ENCODE measurements at places on chromosomes 5 and 9.

GRCh38 chr5:120516805-120517204 is 52.7 kb downstream of the PRR16 start:
- H3K36me3 ChIP-seq = no peaks in the 10 kb centered on the region
- DNase-seq = no peak
- H3K4me3 ChIP-seq = no peak overlapping the region
- H3K27me3 ChIP-seq = no peaks in the 10 kb centered on the region
- peaks cover 5% of the 10 kb centered on the region for H3K4me1 ChIP-seq
- H3K27ac ChIP-seq = no peak overlapping the region

GRCh38 chr9:8567963-8568579 is 768.5 kb upstream of the DMAC1 start:
- H3K36me3 ChIP-seq = no peaks in the 10 kb centered on the region
- DNase-seq = no peak
- no peaks in the 10 kb centered on the region for H3K4me1 ChIP-seq
- no peaks in the 10 kb centered on the region for H3K27me3 ChIP-seq
- no peak overlapping the region for H3K4me3 ChIP-seq

DNA sequence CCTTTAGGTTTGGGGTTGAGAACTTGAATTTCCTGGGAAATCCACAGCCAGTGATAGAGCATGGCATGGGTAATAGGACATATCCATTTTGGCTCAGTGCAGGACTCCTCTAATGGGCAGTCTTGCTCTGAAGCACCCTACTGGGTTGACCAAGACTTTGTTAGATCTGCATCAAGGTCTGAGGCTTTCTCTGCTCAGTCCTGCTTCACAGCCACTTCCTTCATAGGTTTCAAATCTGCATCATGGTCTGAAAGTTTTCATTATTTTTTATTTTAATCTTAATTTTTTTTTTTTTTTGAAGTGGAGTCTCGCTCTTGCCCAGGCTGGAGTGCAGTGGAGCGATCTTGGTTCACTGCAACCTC is 36.5 kb downstream of the KIF2A start:
- no peak for DNase-seq
- no peak overlapping the region for H3K4me3 ChIP-seq
- no peaks in the 10 kb centered on the region for H3K4me1 ChIP-seq
- peaks cover 11% of the 10 kb centered on the region for H3K36me3 ChIP-seq
- no peaks in the 10 kb centered on the region for H3K27me3 ChIP-seq

- H3K36me3 ChIP-seq = no peaks in the 10 kb centered on the region
- no peaks in the 10 kb centered on the region for H3K27me3 ChIP-seq
- H3K4me1 ChIP-seq = peaks cover 5% of the 10 kb centered on the region
- no peak overlapping the region for H3K27ac ChIP-seq
- no peak for DNase-seq
Measured at GRCh38 chr9:130327781-130328348, 62.3 kb downstream of the HMCN2 start.

GRCh38 chr9:135369412-135369990 is 110.1 kb upstream of the PPP1R26 start:
- DNase-seq = no peak
- H3K27ac ChIP-seq = no peak overlapping the region
- H3K4me3 ChIP-seq = no peak overlapping the region
- no peaks in the 10 kb centered on the region for H3K36me3 ChIP-seq
- H3K4me1 ChIP-seq = no peaks in the 10 kb centered on the region

- no peaks in the 10 kb centered on the region for H3K27me3 ChIP-seq
- no peaks in the 10 kb centered on the region for H3K36me3 ChIP-seq
- no peak for DNase-seq
- no peak overlapping the region for H3K27ac ChIP-seq
Measured at GRCh38 chr9:126230692-126231091, 95.9 kb upstream of the MVB12B start.

- H3K27ac ChIP-seq = no peak overlapping the region
- no peak for DNase-seq
- peaks cover 15% of the 10 kb centered on the region for H3K36me3 ChIP-seq
Measured at GRCh38 chr5:109805472-109805871, 115.7 kb downstream of the MAN2A1 start.

- no peak overlapping the region for H3K27ac ChIP-seq
- no peak overlapping the region for H3K4me3 ChIP-seq
- peaks cover 4% of the 10 kb centered on the region for H3K4me1 ChIP-seq
- no peaks in the 10 kb centered on the region for H3K36me3 ChIP-seq
Measured at GRCh38 chr9:134321946-134322741, 4.1 kb upstream of the RXRA start.

DNA sequence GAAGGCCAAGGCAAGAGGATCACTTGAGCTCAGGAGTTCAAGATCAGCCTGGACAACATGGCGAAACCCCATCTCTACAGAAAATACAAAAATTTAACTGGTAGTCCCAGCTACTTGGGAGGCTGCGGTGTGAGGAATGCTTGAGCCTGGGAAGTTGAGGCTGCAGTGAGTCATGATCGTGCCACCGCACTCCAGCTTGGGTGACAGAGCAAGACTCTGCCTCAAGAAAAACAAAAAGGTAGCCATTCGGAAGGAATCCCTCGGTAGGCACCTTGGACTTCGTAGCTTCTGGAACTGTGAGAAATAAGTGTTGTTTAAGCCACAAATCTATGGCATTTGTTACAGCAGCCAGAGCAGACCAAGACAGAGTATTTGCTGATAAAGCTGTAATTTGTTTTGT is 174.2 kb downstream of the DCP2 start:
- H3K27me3 ChIP-seq = no peaks in the 10 kb centered on the region
- H3K4me3 ChIP-seq = no peak overlapping the region

GRCh38 chr9:98185611-98186171 is 6.7 kb downstream of the CORO2A start:
- no peak overlapping the region for H3K4me3 ChIP-seq
- H3K27ac ChIP-seq = no peak overlapping the region
- no peaks in the 10 kb centered on the region for H3K27me3 ChIP-seq
- H3K36me3 ChIP-seq = no peaks in the 10 kb centered on the region

DNA sequence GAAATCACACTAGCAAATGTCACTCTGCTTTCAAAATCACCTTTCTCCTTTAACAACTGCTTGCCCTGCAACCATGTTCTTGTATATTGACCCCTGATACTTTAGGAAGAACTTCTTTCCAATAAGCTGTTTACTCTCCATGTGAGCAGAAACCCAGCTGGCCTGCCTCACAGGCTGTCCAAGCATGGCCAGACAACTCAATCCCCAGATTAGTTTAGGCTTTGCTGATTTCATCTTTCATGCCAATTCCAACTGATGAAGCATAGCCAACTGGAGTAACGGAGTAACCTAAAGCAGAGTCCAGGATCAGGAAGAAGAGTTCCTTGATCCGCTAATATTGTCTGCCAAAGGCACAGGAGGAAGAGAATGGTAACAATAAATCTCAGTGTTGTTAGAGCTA is 56.7 kb upstream of the HTR1A start:
- no peak overlapping the region for H3K27ac ChIP-seq
- peaks cover 79% of the 10 kb centered on the region for H3K27me3 ChIP-seq
- no peaks in the 10 kb centered on the region for H3K4me1 ChIP-seq
- no peak for DNase-seq
- H3K36me3 ChIP-seq = no peaks in the 10 kb centered on the region
- H3K4me3 ChIP-seq = no peak overlapping the region

- no peaks in the 10 kb centered on the region for H3K36me3 ChIP-seq
- no peak overlapping the region for H3K4me3 ChIP-seq
- no peaks in the 10 kb centered on the region for H3K27me3 ChIP-seq
- H3K27ac ChIP-seq = no peak overlapping the region
- DNase-seq = no peak
Measured at GRCh38 chr5:171660434-171660833, 125.2 kb upstream of the SMIM23 start.

DNA sequence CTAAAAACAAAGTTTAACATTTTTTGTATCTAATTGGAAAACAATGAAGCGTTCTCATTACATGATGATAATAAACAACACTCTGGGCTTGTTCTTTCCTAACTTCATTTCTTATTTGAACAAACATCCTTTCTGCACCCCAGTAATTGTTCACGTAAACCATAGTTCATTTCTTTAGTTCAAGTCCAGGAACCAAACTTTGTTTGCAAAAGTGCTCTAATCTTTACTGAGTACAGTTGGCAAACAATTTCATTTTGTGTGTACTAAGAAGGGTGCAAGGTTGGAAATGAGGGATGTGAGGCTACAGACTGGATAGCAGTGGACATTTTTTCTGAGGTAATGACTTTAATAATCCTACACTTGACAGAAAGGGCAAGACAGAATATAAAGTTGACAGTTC is 113.5 kb downstream of the NREP start:
- H3K36me3 ChIP-seq = no peaks in the 10 kb centered on the region
- no peak overlapping the region for H3K4me3 ChIP-seq
- no peak for DNase-seq
- H3K4me1 ChIP-seq = no peaks in the 10 kb centered on the region
- H3K27ac ChIP-seq = no peak overlapping the region

GRCh38 chr9:28981129-28981528 is 1407.8 kb upstream of the C9orf72 start:
- no peak for DNase-seq
- no peak overlapping the region for H3K27ac ChIP-seq
- no peaks in the 10 kb centered on the region for H3K27me3 ChIP-seq
- H3K4me1 ChIP-seq = no peaks in the 10 kb centered on the region

- H3K4me1 ChIP-seq = no peaks in the 10 kb centered on the region
- DNase-seq = peak; percentile 77
- H3K27me3 ChIP-seq = peaks cover 24% of the 10 kb centered on the region
- H3K4me3 ChIP-seq = peak overlapping the region; percentile 86
- peak overlapping the region; percentile 45 for H3K27ac ChIP-seq
Measured at GRCh38 chr5:36607114-36607571, 737 bp downstream of the SLC1A3 start.

GRCh38 chr9:69283003-69283402 is 42.0 kb upstream of the ENTREP1 start:
- peak overlapping the region; percentile 19 for H3K4me3 ChIP-seq
- H3K4me1 ChIP-seq = no peaks in the 10 kb centered on the region
- DNase-seq = no peak
- H3K27me3 ChIP-seq = no peaks in the 10 kb centered on the region

- no peak overlapping the region for H3K4me3 ChIP-seq
- H3K36me3 ChIP-seq = no peaks in the 10 kb centered on the region
- H3K27ac ChIP-seq = no peak overlapping the region
- no peak for DNase-seq
- H3K4me1 ChIP-seq = no peaks in the 10 kb centered on the region
- no peaks in the 10 kb centered on the region for H3K27me3 ChIP-seq
Measured at GRCh38 chr5:3321119-3321760, 274.4 kb upstream of the IRX1 start.

GRCh38 chr5:165127941-165128340 is 1622.5 kb downstream of the MAT2B start:
- H3K27me3 ChIP-seq = no peaks in the 10 kb centered on the region
- H3K4me1 ChIP-seq = no peaks in the 10 kb centered on the region
- H3K27ac ChIP-seq = no peak overlapping the region
- no peaks in the 10 kb centered on the region for H3K36me3 ChIP-seq
- H3K4me3 ChIP-seq = no peak overlapping the region

- no peak overlapping the region for H3K27ac ChIP-seq
- H3K4me1 ChIP-seq = no peaks in the 10 kb centered on the region
- no peak overlapping the region for H3K4me3 ChIP-seq
- H3K36me3 ChIP-seq = no peaks in the 10 kb centered on the region
Measured at GRCh38 chr9:100730086-100730485, 152.2 kb downstream of the CAVIN4 start.

DNA sequence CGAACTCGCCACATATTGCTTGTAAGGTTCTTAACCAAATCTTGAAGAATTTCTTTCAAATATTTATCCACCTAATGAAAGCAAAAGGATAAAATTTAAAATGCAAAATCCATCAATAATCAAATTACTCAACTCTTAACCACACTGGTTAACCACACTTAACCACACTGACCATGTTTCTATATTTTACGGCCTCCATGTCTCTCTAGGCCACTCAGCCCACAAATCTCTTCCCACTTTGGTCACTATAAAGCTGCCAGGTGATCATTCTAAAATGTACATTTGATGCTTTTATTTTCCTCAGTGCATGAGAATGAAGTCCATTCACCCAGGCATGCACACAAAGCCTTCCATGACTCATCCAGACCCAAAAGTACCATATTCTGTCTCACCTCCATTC is 56.4 kb upstream of the OR2K2 start:
- H3K27me3 ChIP-seq = no peaks in the 10 kb centered on the region
- no peak overlapping the region for H3K4me3 ChIP-seq
- DNase-seq = no peak
- no peak overlapping the region for H3K27ac ChIP-seq

GRCh38 chr5:106241409-106241808 is 1429.3 kb downstream of the EFNA5 start:
- no peaks in the 10 kb centered on the region for H3K36me3 ChIP-seq
- no peaks in the 10 kb centered on the region for H3K4me1 ChIP-seq
- DNase-seq = no peak
- no peak overlapping the region for H3K27ac ChIP-seq

- no peaks in the 10 kb centered on the region for H3K36me3 ChIP-seq
- peaks cover under 1% of the 10 kb centered on the region for H3K27me3 ChIP-seq
- H3K4me3 ChIP-seq = no peak overlapping the region
- H3K4me1 ChIP-seq = no peaks in the 10 kb centered on the region
Measured at GRCh38 chr5:2909035-2909434, 157.6 kb upstream of the IRX2 start.

DNA sequence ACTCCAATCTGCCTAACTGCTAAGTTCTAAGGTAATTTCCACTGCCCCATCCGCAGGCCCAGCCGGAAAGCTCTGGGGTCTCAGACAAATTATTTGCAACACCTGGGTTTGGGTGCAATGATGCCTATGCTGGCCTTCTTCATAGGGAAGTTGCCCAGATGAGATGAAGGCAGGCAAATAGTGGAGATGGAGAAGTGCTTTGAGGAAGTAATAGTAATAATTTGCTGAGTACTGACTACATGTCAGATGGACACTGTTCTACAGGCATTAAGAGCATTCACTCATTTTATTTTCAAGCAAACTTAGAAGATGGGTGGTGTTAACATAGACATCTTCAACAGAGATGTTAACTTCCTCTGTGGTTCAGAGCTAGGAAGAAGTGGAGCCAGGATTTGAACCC is 3.8 kb downstream of the PCDH12 start:
- H3K36me3 ChIP-seq = no peaks in the 10 kb centered on the region
- no peaks in the 10 kb centered on the region for H3K27me3 ChIP-seq
- H3K4me3 ChIP-seq = no peak overlapping the region
- no peak overlapping the region for H3K27ac ChIP-seq
- DNase-seq = no peak

- H3K27me3 ChIP-seq = no peaks in the 10 kb centered on the region
- H3K4me1 ChIP-seq = no peaks in the 10 kb centered on the region
- no peak for DNase-seq
- H3K36me3 ChIP-seq = no peaks in the 10 kb centered on the region
- no peak overlapping the region for H3K4me3 ChIP-seq
- H3K27ac ChIP-seq = no peak overlapping the region
Measured at GRCh38 chr5:173310861-173311785, 17.1 kb downstream of the STC2 start.

- H3K4me3 ChIP-seq = no peak overlapping the region
- H3K27ac ChIP-seq = no peak overlapping the region
Measured at GRCh38 chr9:95807326-95807947, 68.1 kb upstream of the ERCC6L2 start.

- H3K27ac ChIP-seq = no peak overlapping the region
- DNase-seq = no peak
- H3K4me3 ChIP-seq = no peak overlapping the region
- H3K27me3 ChIP-seq = no peaks in the 10 kb centered on the region
Measured at GRCh38 chr9:13444245-13445102, 165.0 kb upstream of the MPDZ start.

- H3K4me3 ChIP-seq = no peak overlapping the region
- peaks cover 93% of the 10 kb centered on the region for H3K36me3 ChIP-seq
- DNase-seq = no peak
Measured at GRCh38 chr9:104849023-104849422, 78.9 kb downstream of the ABCA1 start.

All from endodermal cell (in vitro differentiated cells).